ENCODE measurements at places on chromosomes 6 and 20.
A peak's percentile ranks its signal among the peaks of the same experiment; 100 is the strongest.

DNA sequence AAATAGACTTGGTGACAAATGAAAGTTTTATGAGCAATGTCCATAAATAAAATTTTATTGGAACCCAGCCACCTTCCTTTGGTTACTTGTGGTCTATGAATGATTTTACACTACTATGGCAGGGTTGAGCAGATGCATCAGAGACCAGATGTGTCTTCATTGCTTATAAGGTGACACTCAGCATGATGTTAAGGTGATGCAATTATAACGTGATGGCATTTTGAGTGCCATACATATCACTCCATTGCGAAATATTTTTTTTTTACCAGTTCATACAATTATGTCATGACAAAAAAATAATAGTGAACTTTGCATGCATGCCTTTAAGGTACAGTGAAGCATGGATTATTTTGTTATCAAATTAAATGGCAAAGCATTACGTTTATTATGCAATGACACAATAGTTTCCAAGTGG lies 96.0 kb downstream of the ADTRP start:
- no peak for DNase-seq

- DNase-seq = no peak
Measured at GRCh38 chr20:18176318-18176785, 38.7 kb downstream of the KAT14 start.

GRCh38 chr20:49889001-49889934 lies 26.1 kb downstream of the SPATA2 start:
- DNase-seq = no peak

DNA sequence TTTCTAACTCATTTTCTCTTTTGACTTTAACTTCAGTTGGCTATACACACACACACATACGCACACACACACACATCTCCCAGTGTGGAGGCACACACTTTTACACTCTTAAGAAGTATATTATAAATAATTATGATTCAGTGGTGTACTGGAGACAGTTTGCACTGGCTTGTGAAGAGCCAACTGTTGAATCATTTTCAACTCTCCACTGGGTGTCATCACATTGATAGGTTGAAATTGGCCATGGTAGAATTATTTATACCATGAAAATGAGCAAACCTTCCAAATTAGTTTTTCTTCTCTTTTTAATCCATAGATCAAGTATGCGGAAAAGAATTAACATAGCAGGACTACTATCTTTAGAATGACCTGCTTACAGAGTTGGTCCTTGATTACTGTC lies 407.1 kb downstream of the BMP2 start:
- DNase-seq = no peak

- DNase-seq = no peak
Measured at GRCh38 chr6:52759085-52759484, 4.2 kb downstream of the GSTA2 start.

- no peak for DNase-seq
Measured at GRCh38 chr20:58871533-58872102, 19.1 kb downstream of the GNAS start.

- DNase-seq = no peak
Measured at GRCh38 chr6:48765352-48765961, 654.5 kb upstream of the PTCHD4 start.

GRCh38 chr6:36912586-36912985 lies 26.8 kb downstream of the C6orf89 start:
- peak; percentile 77 for DNase-seq

DNA sequence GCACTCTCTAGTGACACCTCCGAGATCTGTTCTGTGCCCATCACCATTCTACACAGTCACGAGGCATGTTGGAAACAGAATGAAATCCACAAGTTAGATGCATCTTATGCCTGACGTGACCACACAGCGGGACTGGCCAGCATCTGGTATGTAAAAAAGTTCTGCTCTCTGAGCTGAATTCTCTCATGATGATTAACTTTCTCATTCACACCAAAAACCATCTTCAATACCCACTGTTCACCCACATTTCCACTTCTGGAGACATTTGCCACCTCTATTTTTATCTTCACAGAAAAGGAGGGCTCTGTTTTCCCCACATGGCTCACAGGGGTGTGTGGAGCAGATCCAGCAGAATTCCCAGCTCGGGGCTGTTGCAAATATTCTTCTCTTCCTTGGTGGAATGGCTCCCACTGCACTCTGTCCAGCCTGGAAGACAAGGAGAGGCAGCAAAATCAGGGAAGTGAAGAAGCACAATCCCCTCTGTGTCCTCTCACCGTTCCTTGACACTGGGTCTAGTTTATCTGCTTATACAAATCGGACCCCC lies 303.4 kb downstream of the TAF4 start:
- DNase-seq = no peak

DNA sequence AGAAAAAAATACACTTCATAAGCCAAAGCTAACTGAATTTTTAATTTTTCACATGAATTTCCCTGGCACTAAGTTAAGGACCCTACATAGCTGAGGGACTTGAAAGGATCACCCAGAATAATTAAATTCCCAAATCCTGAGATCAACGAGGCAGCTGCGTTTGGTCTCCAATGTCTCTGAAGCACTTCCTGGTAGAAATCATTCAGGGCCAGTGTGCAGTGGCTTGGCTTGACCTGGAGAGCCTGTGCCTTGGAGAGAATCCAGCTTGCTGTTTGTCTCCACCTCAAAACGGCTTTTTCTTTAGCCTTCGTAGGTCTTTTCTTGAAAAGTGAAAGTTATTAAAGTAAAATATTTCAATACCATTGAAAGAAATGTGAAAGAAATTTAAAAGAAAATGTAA lies 92.4 kb downstream of the SMOC2 start:
- DNase-seq = no peak

DNA sequence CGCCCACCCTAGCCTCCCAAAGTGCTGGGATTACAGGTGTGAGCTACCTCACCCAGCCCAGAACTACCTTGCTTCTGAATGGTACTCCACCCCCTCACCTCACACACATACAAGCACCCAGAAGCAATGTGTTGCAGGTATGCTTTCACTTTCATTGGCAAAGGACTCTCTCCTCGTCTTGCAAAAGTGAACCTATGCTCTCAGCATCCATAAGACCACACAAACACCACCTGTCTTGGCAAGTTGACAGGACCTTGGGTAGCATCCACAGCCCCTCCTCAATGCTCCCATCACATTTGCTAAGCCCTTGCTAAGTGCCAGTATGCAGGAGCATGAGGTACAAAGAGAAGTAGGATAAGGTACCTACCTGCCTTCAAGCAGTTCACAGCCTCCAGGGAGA lies 3.7 kb downstream of the KIF13A start:
- no peak for DNase-seq

GRCh38 chr6:118844915-118845314 lies 49.0 kb upstream of the ASF1A start:
- DNase-seq = peak; percentile 19

DNA sequence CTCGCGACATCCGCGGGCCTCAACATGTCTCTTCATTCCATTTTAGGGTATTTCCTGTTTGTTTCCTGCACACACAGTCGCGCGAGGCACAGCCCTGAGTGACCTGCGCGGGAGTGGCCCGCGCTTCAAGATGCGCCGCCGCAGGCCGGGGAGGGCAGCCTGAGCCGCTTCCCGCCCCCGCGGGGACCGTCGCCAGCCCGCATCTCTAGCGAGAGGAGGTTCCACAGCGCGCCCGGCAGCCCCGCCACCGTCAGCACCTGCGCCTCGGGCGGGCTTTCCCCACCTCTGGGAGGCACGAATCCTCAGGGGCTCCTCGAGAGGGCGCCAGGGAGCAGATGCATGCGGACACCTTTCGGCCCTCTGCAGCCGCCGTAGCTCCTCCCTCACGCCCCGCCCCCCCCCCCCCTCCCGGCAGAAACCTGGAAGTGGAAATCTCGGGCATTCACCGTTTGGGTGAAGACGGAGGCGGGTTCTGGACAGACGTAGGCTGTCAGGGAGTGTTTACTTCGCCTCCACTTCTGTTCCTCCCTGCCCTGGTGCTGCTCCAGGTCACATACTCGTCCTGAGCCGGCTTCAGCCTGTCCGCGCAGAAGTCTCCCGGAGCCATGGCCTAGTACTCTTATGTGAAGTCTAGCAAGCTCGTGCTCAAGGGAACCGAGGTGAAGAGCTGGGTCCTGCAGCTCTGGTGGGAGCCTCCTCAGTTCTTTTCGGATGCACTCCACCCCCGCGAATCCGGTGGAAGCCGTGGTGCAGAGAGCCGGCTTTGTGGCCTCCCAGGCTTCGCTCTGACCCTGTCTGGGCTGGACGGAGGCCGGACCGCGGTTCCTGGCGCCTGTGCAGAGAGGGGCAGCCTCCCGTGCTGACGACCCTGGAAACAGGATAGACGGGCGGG lies 880.5 kb upstream of the DEFB115 start:
- DNase-seq = peak; percentile 93

DNA sequence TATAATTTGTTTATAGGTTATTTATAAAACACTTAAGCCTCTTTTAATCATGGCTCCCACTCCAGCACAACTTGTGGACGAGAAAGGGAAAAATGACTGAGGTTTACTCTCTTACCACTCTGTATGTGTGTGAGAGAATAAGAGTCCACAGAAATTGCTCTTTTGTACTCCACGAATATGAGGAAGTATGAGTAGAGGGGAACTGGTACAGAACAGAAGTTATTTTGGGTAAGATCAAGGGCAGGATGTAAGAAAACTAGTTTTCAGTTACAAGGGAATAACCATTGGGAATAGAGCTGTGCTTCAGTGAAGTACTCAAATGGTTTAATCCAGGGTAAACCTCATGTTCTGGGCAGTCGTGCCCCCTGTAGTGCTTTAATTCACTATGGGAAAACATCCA lies 72.6 kb downstream of the REV3L start:
- no peak for DNase-seq

DNA sequence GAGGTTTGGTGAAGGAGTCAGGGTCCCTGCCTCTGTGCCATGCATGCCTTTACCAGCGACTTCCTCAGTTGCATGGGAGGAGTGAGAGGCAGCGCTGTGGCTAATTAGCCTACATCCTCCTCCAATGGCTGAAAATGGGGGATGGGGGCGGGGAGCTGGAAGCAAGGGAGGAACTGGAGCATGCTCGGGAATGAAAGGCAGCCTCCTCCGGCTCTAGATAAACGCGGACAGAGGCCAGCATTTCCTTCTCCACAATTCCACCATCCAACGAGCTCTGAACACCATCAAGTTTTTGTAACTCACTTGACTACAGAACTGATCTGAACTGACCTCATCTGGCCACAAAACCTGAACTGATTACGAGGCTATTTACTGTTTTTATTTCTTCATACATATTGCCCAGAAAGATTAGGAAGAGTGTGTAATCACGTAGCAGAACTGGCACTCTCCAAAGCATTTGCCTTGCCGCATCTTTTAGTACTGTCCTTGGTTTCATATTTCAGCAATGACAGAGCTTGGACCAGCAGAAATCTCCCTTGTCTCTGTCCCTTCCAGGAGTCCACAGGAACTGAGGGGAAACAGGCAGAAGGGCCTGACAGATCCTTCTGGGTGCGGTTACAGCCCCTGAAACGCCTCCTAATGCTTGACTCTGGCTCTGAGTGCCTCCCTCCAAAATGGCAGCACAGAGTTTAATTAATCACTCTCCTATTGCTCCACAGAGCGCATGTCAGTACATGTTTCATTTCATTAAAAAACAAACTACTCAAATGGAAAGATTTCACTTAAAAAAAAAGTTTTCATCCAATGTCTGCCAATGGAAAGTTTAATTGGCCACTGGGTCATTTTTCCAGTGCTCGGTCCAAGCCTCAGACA lies 58.2 kb upstream of the TRAF3IP2 start:
- DNase-seq = no peak
